ENCODE measurements at places on chromosomes 6 and 20.

GRCh38 chr6:132598473-132598872 is 8.9 kb upstream of the TAAR5 start:
- DNase-seq, result no peak

GRCh38 chr20:46253391-46253790 is 54.9 kb downstream of the CDH22 start:
- no peak for DNase-seq

GRCh38 chr6:69719602-69720193 is 77.1 kb downstream of the LMBRD1 start:
- DNase-seq, result no peak

DNA sequence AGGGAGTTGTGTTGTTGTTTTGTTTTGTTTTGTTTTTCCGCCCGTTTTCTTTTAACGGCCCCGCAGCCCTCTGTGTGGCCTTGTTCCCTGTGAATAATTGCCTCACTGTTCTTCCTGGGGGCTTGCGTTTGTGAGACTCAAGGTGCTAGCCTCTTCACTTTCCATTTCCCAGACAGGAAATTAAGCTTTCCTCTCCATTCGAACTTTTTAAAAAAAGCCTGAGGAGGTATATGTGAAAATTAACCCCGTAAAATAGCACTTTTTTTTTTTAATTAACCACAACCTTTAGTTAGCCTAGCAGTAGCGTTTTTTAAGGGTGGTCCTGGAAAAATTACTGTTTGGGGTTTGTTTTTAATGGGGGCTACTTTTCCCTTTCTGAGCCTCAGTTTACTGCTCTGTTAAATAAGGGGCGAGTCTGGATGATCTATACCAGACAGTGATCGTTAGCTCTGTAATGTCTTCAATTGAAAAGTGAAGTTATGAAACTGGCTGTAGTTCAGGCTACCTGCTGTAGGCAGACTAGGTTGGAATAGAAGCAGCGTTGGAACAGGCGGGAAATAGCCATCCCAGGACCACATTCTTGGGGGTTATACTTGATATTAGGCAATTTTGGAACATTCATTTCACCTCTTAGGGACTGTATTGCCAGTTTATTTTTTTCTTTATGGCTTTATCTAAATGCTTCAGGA is 1.7 kb downstream of the STX16 start:
- DNase-seq, result no peak

DNA sequence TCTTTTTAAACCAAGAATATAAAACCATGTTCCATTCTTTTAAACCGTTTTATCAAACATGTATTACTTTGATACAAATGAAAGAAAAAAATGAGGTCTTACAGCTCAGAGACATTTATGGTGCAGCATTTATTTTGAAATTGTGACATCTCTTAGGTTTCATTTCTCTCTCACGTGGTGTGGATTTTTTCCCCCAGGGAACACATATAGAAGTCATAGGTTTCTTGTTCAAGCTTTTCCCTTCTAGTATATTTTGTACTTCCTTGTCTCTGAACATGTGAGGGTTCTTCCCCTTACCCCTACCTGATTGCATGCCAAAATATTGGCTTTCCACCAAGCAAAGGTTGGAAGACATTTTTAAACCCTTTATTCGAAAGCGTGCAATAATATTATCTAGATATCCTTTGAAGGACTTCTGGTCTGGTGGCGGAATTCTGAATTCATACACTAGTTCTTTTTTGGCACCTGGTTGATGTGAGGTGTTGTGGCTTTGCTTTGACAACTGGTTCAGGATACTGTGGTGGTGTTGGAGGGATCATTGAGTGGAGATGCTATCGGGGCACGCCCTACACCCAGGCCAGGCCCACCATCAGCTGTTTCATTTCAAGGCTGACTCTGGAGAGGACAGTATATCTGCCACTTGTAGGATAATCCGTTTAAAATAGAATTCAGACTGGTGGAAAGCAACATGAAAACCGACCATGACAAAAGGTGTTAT is 5.6 kb upstream of the FAM50B start:
- no peak for DNase-seq

DNA sequence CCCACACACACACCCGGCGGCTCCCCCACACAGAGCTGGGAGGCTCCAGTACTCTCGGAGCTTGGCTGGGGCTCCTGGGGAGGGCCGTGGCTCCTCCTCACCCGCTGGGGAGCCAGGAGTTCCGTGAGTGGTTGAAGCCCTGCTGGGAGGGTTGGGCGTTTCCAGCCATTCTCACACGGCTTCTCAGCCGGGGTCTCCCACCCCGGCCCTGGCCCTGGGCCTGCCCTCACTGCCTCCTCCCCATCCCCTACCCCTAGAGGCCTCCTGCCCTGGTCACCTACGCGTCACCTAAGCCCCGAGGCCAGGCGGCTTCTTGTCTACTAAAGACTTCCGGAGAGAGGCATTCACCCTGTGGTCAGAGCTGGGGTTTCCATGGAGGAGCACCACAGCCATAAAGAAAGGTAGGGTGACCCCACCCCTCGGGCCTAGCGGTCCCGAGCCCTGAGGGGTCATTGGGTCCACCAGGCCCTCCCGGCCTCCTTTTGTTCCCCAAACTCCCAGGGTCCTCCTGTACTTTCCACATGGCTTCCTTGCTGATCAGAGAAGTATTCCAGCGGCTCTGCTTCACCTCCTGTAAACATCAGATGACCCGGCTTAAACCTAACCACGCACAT is 99.3 kb downstream of the TTLL2 start:
- DNase-seq, result no peak

DNA sequence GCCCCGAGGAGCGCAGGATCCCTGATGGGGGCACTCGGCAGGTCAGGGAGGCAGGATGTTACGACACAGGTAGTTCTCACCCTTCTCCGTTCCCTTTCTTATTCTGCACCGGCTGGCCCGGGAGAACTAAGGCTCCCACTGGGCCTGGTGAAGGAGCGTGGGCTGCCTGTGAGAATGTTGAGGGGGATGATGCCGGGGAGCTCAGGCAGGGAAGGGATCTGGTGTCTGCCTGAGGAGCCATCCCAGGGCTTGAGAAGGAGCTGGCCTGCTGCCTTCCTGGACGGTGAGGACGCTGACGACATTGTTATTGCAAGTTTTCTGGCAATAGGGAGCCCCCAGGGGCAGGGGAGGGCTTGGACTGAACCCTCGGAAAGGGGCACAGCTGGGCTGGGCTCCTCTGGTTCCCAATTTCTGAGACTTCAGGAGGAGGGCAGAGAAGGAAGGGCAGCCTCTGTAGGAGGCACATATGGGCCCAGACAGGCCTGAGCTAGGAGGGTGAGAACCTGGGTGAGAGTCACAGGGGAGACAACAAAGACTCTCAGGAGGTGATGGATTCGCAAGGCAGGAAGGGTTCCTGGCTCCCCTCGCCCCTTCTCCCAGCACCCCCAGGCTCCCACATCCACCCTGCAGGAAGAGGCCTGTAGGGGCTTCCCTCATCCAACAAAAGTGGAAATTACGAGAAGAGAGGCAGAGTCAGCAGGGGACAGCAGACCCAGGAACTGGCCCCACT is 32.8 kb downstream of the CYP21A2 start:
- peak; percentile 75 for DNase-seq

Data from heart left ventricle (tissue), 16 donors.